Activated naive CD8-positive, alpha-beta T cell treated with anti-CD3 and anti-CD28 coated beads, Interleukin-2, amount 10 ng/mL, durations not matched to agents 7 days and 5 days (primary cell): ENCODE measurements at places on chromosomes 5 and 9. TPM values are rescaled to one million over a fixed set of nuclear protein-coding genes. Genes with fewer than 3 reads are reported as not detected.

- H3K4me3 ChIP-seq = no peak overlapping the region
- no peak for DNase-seq
- H3K4me1 ChIP-seq = peaks cover 8% of the 10 kb centered on the region
- no peak overlapping the region for H3K27ac ChIP-seq
- H3K36me3 ChIP-seq = peaks cover 26% of the 10 kb centered on the region
These were observed 50.9 kb downstream of the SUSD1 start for GRCh38 chr9:112124156-112124555.

- no peak overlapping the region for H3K27ac ChIP-seq
- no peaks in the 10 kb centered on the region for H3K4me1 ChIP-seq
- H3K4me3 ChIP-seq = no peak overlapping the region
These were observed 151.8 kb upstream of the EPB41L4A start for GRCh38 chr5:112570708-112571444.

DNA sequence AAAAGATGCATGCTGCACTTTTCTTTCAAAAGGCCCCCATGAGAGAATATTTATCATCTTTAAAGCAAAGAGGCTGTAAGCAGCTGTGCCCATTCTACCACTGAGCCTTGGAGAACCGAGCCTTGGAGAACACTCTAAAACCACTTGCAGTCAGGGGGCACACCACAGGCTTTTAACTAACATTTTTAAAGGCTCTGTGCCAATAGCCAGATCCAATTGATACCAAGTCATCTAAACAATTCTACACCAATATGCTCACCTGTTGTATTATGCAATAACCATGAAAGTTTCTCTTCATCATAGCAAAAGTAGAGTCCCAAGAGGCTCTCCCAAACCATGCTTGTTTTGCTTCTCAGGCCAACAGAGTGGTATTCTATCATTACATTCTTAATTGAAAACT lies 1090.5 kb upstream of the SEMA6A start:
- H3K4me3 ChIP-seq = no peak overlapping the region
- no peaks in the 10 kb centered on the region for H3K4me1 ChIP-seq
- H3K27ac ChIP-seq = no peak overlapping the region
- DNase-seq = no peak
- H3K36me3 ChIP-seq = peaks cover 2% of the 10 kb centered on the region

DNA sequence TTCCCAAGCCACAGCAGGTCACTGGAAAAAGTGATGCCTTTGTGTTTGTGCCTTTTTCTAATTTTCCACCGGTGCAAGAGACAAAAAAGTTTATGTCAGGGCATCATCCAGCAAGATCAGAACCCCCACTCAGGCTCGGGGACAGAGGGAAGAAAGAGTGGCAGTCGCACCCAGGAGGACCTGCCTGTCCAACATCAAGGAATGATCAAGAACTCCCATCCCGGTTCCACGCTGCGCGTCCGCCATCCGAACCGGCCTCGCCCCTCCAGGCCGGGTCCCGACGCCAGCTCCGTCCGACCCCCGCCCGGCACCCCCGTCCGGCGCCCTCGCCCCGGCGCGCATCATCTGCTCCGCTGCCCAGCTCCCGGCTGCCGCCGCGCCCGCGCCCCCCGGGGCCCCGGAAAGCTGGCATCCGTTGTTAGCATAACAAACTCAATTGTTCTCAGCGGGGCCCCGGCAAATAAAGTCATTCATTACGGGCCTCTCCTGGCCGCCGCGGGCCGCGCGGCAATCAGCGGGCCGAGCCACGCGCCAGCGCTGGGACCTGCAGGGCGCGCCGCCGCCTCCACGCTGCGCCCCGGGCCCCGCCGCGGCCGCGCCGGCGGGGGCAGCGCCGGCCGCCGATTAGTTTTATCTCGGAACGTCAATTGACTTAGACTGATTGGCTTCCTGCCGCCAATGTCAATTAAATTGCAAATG lies 48.1 kb downstream of the PAX5 start:
- no peak overlapping the region for H3K27ac ChIP-seq
- DNase-seq = peak; percentile 42
- peaks cover 12% of the 10 kb centered on the region for H3K4me1 ChIP-seq

GRCh38 chr5:398475-399295 lies 44.3 kb upstream of the EXOC3 start:
- no peak for DNase-seq
- H3K4me3 ChIP-seq = no peak overlapping the region
- no peak overlapping the region for H3K27ac ChIP-seq
- peaks cover 26% of the 10 kb centered on the region for H3K4me1 ChIP-seq
- no peaks in the 10 kb centered on the region for H3K27me3 ChIP-seq

Gene IL17B
- total RNA-seq = not detected

GRCh38 chr5:77546-77945 lies 14.4 kb upstream of the PLEKHG4B start:
- DNase-seq = no peak
- no peaks in the 10 kb centered on the region for H3K27me3 ChIP-seq
- no peak overlapping the region for H3K4me3 ChIP-seq
- no peaks in the 10 kb centered on the region for H3K36me3 ChIP-seq
- no peaks in the 10 kb centered on the region for H3K4me1 ChIP-seq

GRCh38 chr5:79143684-79144379 lies 32.2 kb downstream of the BHMT start:
- no peaks in the 10 kb centered on the region for H3K4me1 ChIP-seq
- DNase-seq = no peak
- peaks cover 18% of the 10 kb centered on the region for H3K27me3 ChIP-seq
- H3K27ac ChIP-seq = no peak overlapping the region
- H3K36me3 ChIP-seq = peaks cover 2% of the 10 kb centered on the region
- H3K4me3 ChIP-seq = no peak overlapping the region

GRCh38 chr9:38280251-38280800 lies 112.2 kb upstream of the ALDH1B1 start:
- peaks cover 18% of the 10 kb centered on the region for H3K4me1 ChIP-seq
- H3K27me3 ChIP-seq = peaks cover 7% of the 10 kb centered on the region
- H3K27ac ChIP-seq = no peak overlapping the region
- H3K4me3 ChIP-seq = no peak overlapping the region

Gene KCNV2
- not detected for total RNA-seq

GRCh38 chr9:117224695-117225094 lies 190.2 kb downstream of the ASTN2 start:
- H3K36me3 ChIP-seq = no peaks in the 10 kb centered on the region
- H3K27ac ChIP-seq = no peak overlapping the region
- no peaks in the 10 kb centered on the region for H3K27me3 ChIP-seq
- no peaks in the 10 kb centered on the region for H3K4me1 ChIP-seq
- no peak for DNase-seq
- H3K4me3 ChIP-seq = no peak overlapping the region

Gene PCDHA9
- total RNA-seq = not detected

DNA sequence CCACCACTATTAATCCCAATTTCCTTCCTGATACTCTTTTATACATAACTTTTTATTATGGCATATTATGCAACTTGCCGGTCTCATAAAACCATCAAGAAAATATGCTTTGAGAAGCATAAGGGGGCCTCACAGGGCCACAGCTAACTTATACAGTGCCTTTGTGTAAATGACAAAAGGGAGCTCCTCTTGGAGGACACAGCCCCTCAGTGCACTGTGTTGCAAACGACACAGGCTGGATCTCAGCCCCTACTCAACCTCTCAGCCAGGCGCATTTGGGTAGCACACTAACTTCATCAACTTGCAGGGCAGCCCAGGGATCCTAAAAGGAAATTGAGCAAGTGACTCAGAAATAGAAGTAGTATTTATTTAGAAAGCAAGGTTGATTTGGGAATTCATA lies 35.4 kb downstream of the RIGI start:
- H3K4me3 ChIP-seq = no peak overlapping the region
- no peaks in the 10 kb centered on the region for H3K4me1 ChIP-seq
- H3K27me3 ChIP-seq = no peaks in the 10 kb centered on the region
- no peak for DNase-seq
- peak overlapping the region; percentile 11 for H3K27ac ChIP-seq
- peaks cover 20% of the 10 kb centered on the region for H3K36me3 ChIP-seq

- peaks cover 11% of the 10 kb centered on the region for H3K27me3 ChIP-seq
- no peak overlapping the region for H3K27ac ChIP-seq
- no peaks in the 10 kb centered on the region for H3K4me1 ChIP-seq
- no peak for DNase-seq
These were observed 1.0 kb upstream of the TRPM3 start for GRCh38 chr9:71122421-71122820.

DNA sequence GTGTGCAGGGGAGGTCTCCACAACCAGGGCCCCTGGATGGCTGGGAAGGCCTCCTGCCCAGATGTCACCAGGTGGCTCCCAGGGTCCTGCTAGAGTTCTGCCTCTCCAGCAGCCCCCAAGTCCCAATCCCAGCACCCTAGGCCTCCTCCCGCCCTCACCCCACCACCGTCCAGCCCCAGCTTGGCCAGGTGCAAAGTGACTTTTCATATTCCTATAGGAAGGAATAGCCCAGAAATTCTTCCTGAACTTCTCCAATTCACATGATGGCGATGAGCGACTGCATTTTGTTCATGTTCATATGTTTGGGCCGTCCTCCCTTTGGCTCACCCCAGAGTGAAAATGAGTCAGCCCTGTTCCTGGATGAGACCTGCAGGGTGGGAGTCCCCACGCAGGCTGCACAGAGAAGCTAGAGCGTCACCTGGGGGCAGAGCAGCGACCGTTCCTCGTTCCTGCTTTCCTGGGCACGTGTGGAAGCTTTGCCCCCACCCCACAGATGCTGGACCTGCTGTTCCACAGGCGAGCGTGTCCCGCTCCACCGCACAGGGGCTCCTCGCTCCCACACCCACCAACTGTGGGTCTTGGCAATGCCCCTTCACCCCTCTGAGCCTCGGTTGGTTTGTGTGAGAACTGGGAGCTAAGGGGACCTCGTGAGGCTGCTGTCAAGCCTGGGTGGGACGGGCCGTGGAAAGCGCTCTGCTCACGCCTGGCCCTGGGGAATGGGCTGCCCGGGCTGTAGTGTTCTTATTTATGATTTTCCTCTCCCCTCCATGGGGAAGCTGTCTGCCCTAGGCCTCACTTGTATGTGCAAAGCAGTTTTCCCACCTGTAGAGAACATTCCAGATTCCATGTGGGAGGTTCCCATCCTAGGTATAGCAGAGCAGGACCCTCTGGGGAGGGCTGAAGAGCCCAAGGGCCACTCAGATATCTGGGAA lies 6.9 kb downstream of the MRPS2 start:
- peaks cover 1% of the 10 kb centered on the region for H3K36me3 ChIP-seq
- no peak for DNase-seq
- H3K4me3 ChIP-seq = no peak overlapping the region
- no peak overlapping the region for H3K27ac ChIP-seq
- peaks cover 8% of the 10 kb centered on the region for H3K27me3 ChIP-seq

DNA sequence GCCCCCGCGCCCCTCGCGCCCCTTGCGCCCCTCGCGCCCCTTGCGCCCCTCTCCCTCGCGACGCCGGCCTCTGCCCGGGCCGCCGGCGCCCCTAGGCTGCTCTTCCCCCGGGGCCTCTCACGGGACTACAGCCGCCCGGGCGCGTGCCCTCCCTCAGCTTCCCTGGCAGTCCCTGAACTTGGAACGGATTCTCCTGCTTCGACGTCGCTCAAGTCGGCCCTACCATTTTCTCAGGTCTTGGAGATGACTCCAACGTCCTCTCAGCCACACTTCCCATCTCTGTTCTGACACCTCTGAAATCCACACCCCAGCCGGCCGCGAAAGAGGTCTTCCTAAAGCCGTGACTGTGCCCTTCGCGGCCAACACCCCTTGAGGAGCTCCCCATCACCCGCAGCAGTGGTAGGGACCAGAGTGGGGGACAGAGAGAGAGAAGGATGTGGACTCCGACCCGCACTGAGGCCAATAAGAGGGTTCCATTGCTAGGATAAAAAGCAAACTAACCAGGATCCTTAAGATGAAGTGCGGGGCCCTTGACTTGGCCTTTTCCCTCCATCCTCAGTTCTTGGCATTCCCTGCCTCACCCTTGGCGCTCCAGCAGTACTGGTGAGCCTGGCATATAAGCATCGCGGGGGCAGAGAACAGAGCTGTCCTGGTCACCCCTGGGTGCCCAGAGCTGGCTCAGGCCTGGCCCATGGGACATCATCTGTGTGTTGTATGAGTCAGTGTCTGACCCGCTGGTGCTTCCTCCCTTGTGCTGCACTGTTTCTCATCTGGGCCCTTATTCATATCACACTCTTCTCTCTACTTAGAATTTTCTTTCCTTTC lies 38.6 kb upstream of the GARNL3 start:
- no peak for DNase-seq
- H3K4me1 ChIP-seq = peaks cover 22% of the 10 kb centered on the region
- H3K36me3 ChIP-seq = no peaks in the 10 kb centered on the region

DNA sequence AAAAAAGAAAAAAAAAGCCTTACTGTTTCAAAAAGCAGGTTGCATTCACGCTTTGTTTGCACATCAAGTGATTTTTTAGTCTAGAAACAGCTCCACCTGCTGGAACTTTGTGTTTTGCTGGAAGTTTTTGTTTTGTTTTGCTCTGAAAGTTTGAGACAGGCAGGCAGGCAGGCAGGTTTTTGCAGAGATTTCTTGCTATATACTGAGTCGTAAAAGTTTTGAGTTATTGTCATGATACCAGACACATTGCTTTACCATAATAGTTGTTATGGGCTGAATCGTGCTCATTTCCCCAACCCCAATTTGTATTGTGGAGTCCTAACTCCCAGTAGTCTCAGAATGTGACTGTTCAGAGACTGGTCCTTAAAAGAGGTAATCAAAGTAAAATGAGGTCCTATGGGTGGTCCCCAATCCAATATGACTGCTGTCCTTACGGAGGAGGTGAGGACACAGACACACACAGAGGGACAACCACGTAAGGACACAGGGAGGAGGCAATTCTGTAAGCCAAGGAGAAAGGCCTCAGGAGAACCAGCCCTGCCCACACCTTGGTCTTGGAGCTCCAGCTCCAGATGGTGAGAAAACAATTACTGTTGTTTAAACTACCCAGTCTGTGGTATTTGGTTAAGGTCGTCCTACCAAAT lies 20.9 kb downstream of the OR2Y1 start:
- H3K27ac ChIP-seq = no peak overlapping the region
- peaks cover 1% of the 10 kb centered on the region for H3K36me3 ChIP-seq
- DNase-seq = no peak
- no peak overlapping the region for H3K4me3 ChIP-seq
- H3K27me3 ChIP-seq = peaks cover 3% of the 10 kb centered on the region
- H3K4me1 ChIP-seq = peaks cover 18% of the 10 kb centered on the region

- H3K36me3 ChIP-seq = no peaks in the 10 kb centered on the region
- no peaks in the 10 kb centered on the region for H3K4me1 ChIP-seq
- no peak overlapping the region for H3K27ac ChIP-seq
- peaks cover 2% of the 10 kb centered on the region for H3K27me3 ChIP-seq
- no peak for DNase-seq
- no peak overlapping the region for H3K4me3 ChIP-seq
These were observed 359.5 kb downstream of the DTWD2 start for GRCh38 chr5:118628660-118629354.

GRCh38 chr5:68332556-68332955 lies 117.0 kb downstream of the PIK3R1 start:
- no peak overlapping the region for H3K27ac ChIP-seq
- no peak overlapping the region for H3K4me3 ChIP-seq
- H3K27me3 ChIP-seq = peaks cover 3% of the 10 kb centered on the region

DNA sequence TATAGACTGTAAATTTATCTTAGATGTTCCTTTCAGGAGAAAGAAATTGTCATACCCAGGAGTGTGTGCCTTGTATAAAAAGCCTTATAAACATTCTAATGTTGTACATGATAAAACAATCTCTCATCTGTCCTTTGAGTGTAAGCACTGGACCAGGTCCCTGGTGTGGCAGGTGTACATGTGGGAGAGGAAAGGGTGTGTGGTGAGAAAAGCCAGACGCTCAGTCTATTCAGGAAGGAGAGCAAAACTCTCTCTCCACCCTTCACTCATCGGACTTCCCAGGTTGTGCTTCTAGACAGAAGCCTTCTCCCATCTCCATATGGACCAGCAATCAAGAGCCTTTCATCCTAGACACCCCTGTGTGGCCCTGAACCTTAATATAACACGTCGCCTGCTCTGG lies 154.2 kb downstream of the ESM1 start:
- H3K27ac ChIP-seq = no peak overlapping the region
- DNase-seq = no peak
- H3K4me1 ChIP-seq = no peaks in the 10 kb centered on the region
- peaks cover 20% of the 10 kb centered on the region for H3K27me3 ChIP-seq
- H3K36me3 ChIP-seq = no peaks in the 10 kb centered on the region
